ENCODE measurements at places on chromosomes 12 and 14.

GRCh38 chr14:60647081-60647836, 2.0 kb downstream of the SIX1 start:
- no peak for DNase-seq

DNA sequence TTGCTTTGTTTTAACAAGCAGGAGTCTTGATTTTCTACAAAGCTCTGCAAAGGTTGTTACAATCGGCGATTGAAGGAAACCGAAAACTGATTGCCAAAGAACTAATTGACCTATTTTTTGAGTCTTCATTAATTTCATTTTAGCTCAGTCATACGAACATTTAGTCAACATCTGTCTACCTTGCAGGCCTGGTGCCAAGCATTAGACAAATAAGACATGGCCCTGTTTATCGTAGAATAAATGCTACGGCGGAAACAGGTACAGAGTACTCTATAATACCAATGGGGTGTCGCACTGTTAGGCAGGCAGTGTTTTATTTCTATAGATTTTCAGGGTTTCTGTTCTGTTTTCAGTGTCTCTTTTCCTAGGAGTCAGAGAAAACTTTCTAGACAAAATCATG, 171.5 kb downstream of the BCAT1 start:
- no peak for DNase-seq

DNA sequence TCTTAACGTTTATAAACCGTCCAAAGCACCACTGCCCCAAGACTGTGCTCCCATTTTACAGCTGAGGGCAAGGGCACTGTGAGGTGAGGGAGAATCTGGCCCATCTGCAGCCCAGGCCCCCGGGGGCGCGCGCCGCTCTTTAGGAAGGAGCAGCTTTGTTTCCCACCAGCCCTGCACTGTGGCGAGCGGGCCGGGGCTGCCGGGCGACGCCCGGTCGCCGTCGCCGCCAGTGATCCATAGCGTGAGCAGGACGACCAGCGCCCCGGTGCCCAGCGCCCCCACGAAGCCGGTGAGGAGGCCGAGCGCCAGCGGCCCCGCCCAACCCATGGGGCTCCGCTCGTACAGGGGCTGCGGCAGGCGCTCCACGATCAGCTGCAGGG, 34.6 kb downstream of the FIGNL2 start:
- no peak for DNase-seq

DNA sequence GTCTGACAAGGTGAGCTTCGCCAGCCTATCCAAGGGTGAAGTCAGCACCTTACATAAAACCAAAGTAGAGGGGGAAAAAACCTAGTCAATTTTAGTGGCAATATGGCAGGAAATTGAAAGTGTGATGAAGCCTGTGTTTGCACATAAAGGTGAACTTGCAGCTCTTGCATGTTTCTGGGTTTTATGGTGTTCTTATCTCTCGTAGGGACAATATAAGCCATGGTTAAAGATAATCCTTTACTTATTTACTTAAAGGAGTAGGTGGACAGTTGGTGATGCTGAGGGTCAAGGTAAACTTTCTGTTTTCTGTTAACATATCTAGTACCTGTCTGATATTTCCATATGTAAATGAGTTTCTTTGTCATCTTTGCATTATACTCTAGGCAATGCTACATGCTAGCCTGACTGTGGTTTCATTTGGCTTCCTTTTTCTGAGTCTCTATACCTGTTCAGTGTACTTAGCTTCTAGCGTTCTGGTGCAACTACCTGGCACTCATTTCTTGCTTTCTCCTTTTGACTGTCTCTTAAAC, 32.8 kb downstream of the CCDC91 start:
- DNase-seq, result no peak

DNA sequence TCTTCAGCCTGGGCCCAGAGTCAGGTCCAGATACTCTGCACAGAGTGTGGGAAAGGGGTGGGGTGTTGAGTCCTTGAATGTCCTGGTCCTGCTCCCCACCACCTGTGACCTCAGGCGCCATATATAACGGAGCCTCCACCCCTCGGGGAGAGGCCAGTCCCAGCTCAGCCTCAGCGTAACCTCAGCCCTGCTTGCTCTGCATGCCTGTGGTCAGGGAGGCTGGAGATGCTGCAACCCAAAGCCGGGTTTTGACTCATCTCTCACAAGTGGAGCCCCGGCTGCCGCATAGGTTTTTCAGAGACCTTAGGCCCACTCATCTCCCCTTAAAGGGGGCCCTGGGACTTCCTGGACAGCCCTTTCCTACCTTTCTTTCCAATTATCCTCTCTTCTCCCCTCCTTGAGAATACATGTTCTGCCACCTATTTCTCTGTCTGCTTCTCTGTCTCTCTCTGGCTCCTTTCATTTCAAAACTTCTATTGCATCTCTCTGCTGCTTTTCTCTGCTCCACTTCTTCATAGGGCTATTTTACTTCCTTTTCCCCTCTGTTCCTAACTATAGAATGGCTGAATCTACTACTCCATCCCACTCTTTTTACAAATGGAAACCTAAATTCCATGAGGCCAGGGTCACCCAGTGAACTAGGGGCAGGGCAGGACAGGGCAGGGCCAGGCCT, 1.2 kb downstream of the ITGB7 start:
- DNase-seq, result no peak

- no peak for DNase-seq
Measured at GRCh38 chr14:104940526-104941150, 16.0 kb downstream of the PLD4 start.

Measured in cerebellar nuclear complex (tissue), 1 donor.